Activated CD8-positive, alpha-beta T cell treated with anti-CD3 and anti-CD28 coated beads for 36 hours (primary cell): ENCODE measurements at places on chromosomes 12 and 14. TPM values are rescaled to one million over a fixed set of nuclear protein-coding genes. Genes with fewer than 3 reads are reported as not detected.

DNA sequence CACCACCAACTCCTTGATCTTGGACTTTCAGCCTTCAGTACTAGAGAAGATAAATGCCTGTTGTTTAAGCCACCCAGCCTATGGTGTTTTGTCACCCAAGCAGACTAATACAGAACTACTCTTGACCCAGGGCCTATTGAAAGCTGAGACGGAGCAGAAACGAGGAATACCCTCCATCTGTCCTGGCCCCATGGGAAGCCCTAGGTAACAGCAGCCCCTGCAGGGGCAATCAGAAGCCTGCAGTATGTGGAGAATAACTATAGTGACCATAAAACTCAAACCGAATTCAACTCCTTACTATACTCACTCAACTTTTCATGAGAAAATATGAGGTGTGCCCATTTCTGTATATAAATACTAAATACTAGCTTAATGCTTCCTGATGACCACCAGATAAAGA is 307.4 kb downstream of the NUAK1 start:
- H3K4me1 ChIP-seq: no peaks in the 10 kb centered on the region
- H3K27ac ChIP-seq: no peak overlapping the region
- H3K27me3 ChIP-seq: no peaks in the 10 kb centered on the region
- no peaks in the 10 kb centered on the region for H3K36me3 ChIP-seq
- H3K4me3 ChIP-seq: no peak overlapping the region

DNA sequence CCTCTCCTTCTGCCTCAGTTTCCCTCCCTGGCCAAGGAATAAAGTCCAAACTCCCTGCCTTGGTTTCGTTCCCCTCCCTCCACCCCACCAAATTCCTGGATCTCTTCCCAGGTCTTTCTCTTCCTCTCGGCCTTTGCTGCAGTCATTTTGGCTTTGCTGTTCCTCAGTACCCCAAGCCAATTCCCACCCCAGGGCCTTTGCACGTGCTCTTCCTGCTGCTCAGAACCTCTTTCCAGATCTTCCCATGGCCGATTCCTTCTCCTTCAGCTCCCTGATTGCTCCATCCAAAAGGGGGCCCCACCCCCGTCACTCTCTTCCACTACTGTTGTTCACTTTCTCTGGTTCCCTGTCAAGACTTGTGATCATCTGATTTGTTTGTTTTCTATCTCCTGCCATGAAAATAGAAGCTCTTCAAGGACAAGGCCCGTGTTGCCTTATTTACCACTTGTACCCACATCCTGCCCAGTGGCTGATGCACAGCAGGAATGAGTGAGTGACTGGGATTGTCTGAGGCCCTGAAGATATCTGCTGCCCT is 3.1 kb downstream of the HNF1A start:
- H3K36me3 ChIP-seq: no peaks in the 10 kb centered on the region
- no peaks in the 10 kb centered on the region for H3K27me3 ChIP-seq
- DNase-seq: no peak
- H3K4me1 ChIP-seq: no peaks in the 10 kb centered on the region
- no peak overlapping the region for H3K4me3 ChIP-seq

DNA sequence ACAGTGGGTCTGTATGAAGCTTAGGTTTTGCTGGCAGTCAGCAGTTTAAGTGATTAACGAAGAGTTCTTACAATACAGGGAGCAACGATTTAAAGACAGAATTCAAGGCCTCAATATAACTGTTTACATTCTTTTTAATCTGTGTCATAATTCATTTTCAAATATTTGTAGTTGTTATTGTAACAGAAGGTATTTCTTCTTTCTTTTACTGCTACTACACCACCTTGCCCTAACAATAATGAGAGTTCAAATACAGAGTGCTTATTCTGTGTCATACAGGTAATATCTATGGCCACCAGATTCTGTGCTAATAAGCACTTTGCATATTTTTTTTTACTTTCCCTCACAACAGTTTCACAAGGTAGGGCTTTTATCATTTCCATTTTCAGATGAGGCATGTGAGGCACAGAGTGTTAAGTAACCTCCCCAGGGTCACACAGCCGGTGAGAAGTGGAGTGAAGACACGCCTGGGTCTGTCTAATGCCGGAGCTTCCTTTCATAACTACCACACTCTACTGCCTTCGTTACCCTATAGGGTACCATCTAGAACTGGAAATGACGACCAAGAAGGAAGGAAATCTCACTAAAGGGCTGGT is 81.9 kb downstream of the PELI2 start:
- H3K4me3 ChIP-seq: no peak overlapping the region
- H3K27ac ChIP-seq: no peak overlapping the region

GRCh38 chr14:52596861-52597260 is 44.2 kb downstream of the GPR137C start:
- H3K4me3 ChIP-seq: no peak overlapping the region
- H3K27ac ChIP-seq: no peak overlapping the region
- no peaks in the 10 kb centered on the region for H3K4me1 ChIP-seq
- no peaks in the 10 kb centered on the region for H3K27me3 ChIP-seq
- no peak for DNase-seq
- H3K36me3 ChIP-seq: no peaks in the 10 kb centered on the region

GRCh38 chr12:82651489-82651888 is 35.2 kb upstream of the TMTC2 start:
- H3K4me1 ChIP-seq: peaks cover 4% of the 10 kb centered on the region
- no peak overlapping the region for H3K27ac ChIP-seq
- H3K4me3 ChIP-seq: no peak overlapping the region
- no peak for DNase-seq

DNA sequence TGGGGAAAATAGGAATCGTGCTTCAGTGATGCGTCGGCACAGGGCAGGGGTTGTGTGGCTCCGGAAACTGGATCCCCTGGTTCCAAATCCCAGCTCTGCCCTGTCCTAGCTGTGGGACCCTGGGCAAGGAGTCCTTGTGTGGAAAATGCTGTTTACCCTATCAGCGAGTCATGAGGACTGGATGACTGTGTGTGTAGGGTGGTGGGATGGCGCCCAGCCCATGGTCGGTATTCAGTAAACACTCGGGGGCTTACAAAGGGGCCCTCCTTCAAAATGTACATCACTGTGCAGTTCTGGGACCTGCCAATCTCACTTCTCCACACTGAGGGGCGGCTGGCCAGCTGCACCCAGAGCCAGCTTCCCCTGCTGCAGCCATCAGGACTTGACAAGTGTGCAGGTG is 24.4 kb downstream of the BRI3BP start:
- DNase-seq: no peak
- H3K4me1 ChIP-seq: no peaks in the 10 kb centered on the region
- no peak overlapping the region for H3K27ac ChIP-seq

GRCh38 chr14:51818748-51819380 is 41.5 kb upstream of the GNG2 start:
- no peak overlapping the region for H3K4me3 ChIP-seq
- no peaks in the 10 kb centered on the region for H3K27me3 ChIP-seq
- no peaks in the 10 kb centered on the region for H3K4me1 ChIP-seq
- no peak for DNase-seq
- H3K36me3 ChIP-seq: no peaks in the 10 kb centered on the region

DNA sequence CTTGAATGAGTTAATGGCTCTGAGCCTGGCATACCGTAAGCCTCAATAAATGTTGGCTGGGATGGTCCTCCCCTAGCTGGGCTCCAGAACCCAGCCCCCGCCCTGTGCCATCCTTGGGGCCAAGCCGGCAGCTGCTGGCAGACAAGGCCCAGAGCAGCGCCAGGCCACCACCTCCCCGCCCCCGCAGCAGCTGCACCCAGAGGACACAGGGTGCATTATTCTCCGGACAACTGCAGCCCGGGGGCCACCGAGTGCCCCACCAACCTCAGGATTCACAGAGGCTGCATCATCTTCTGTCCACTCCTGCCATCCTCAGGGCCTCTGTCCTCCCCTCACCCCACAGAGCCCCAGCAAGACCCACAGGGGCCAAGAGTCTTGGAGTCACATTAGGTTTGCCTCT is 92.7 kb downstream of the NCOR2 start:
- no peak overlapping the region for H3K4me3 ChIP-seq
- H3K36me3 ChIP-seq: peaks cover 86% of the 10 kb centered on the region
- H3K27ac ChIP-seq: no peak overlapping the region
- no peaks in the 10 kb centered on the region for H3K27me3 ChIP-seq
- no peak for DNase-seq
- H3K4me1 ChIP-seq: peaks cover 28% of the 10 kb centered on the region

GRCh38 chr12:116563262-116563661 is 4.1 kb downstream of the MAP1LC3B2 start:
- H3K36me3 ChIP-seq: peaks cover 5% of the 10 kb centered on the region
- no peak overlapping the region for H3K27ac ChIP-seq
- no peak overlapping the region for H3K4me3 ChIP-seq

DNA sequence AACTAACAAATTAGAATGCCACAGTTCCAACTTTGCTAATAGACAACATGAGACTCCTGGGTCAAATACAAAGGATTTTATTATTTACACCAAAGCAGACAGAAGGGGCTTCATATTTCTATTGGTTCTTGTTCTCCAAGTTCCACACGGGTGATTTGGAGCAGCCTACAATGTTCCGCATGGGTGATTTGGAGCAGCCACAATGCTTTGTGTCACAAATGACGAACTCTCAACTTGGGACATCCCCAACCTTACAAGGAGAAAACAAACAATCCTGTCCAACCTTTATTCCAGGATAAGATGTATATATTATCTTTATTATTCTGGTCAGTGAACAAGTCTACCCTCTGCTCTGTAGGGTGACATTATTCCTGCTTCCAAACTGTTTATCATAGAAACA is 694.3 kb upstream of the MGAT4C start:
- H3K4me1 ChIP-seq: no peaks in the 10 kb centered on the region
- H3K36me3 ChIP-seq: no peaks in the 10 kb centered on the region
- H3K4me3 ChIP-seq: no peak overlapping the region
- DNase-seq: no peak
- no peaks in the 10 kb centered on the region for H3K27me3 ChIP-seq

DNA sequence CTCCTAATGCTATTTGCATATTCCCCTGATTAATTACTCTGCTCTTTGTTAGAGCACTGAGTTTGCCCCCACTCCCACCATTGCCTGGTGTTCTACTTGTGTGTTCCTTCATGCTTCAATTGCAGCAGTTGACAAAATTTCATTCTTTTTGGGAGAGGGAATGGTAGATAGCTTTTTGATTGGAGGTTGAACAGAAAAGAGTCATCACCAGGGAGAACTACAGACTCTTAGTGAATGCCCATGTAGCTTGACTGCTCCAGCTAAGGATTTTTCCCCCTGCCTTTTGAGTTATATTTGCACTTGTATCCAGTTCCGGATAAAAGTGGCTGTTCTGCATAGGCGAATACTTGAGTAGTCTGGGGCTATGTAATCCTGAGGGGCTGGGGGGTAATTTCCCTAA is 183.9 kb downstream of the ETNK1 start:
- DNase-seq: no peak
- H3K36me3 ChIP-seq: no peaks in the 10 kb centered on the region
- H3K27me3 ChIP-seq: peaks cover 3% of the 10 kb centered on the region
- H3K4me3 ChIP-seq: no peak overlapping the region

DNA sequence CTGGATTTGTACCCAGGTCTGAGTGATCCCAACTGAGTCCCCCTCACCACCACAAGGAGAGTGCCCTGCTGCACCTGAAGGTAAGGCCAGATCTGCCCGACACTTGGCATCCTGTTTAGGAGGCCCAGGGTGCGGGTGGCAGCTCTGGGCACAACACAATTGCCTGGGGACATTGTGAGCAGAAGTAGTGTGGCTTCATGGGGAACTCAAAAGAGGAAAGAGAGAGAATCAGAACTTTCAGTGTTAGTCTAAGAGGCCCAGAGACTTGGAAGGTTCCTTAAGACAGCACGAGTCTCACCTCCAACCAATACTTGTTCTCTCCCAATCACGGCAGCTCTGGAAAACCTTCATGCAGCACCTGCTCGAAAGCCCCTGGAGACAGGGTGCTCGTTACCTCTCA is 6.6 kb upstream of the SLC8B1 start:
- no peak overlapping the region for H3K27ac ChIP-seq
- no peaks in the 10 kb centered on the region for H3K36me3 ChIP-seq
- no peak overlapping the region for H3K4me3 ChIP-seq
- H3K4me1 ChIP-seq: no peaks in the 10 kb centered on the region
- no peaks in the 10 kb centered on the region for H3K27me3 ChIP-seq

DIO3 gene
- not detected for total RNA-seq

CMTM5 gene
- total RNA-seq: not detected

L3HYPDH gene
- total RNA-seq: 12.3 TPM

ALX1 gene
- total RNA-seq: not detected

PRIM1 gene
- total RNA-seq: 86.7 TPM

CSAD gene
- 18.6 TPM for total RNA-seq

EML1 gene
- total RNA-seq: 0.70 TPM

CACNA1C gene
- 0.05 TPM for total RNA-seq

PSME1 gene
- 460 TPM for total RNA-seq

SLCO1B1 gene
- total RNA-seq: not detected

PDE3A gene
- not detected for total RNA-seq

APOF gene
- total RNA-seq: not detected

OR6C2 gene
- total RNA-seq: not detected
